ENCODE measurements at places on chromosomes 11 and 22.

DNA sequence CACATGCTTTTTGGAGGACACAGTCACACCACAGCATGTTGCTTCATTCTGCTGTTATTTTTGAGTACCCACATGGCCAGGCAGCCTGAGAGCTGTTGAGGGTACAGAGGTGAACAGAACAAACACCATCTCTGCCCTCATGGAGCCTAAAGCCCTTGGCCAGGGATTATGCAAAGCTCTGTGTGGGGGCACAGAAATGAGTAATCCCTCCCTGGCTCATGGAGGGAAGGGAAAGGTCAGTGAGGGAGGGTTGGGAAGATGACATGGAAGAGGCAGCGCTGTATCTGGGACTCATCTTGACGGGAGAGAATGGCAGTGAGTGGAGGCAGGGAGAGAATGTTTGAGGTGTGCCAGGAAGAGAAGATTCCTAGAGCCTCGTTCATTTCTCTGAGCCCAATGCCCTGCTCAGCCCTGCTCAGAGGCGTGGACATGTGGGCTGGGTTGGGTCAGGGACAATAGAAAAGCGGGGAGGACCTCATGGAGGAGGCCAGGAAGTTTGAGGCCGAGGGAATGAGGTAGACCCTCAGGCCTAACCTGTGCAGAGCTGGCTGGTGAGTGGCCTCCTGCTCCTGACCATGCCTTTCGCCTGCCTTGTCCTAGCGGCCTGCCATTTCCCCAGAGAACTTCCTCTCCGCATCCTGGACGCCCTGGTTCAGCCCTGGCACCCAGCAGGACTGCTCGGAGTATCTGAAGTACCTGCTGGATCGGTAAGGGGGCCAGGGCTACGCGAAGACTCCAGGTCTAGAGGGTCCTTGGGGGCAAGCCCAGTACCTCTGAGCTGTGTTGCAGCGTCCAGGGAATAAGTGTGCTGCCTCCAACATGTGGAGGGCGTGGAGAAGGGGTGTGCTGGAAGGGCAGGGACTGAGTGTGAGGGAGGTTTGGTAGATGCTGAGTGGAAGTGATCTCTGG lies 19.8 kb downstream of the USP35 start:
- DNase-seq, result no peak

DNA sequence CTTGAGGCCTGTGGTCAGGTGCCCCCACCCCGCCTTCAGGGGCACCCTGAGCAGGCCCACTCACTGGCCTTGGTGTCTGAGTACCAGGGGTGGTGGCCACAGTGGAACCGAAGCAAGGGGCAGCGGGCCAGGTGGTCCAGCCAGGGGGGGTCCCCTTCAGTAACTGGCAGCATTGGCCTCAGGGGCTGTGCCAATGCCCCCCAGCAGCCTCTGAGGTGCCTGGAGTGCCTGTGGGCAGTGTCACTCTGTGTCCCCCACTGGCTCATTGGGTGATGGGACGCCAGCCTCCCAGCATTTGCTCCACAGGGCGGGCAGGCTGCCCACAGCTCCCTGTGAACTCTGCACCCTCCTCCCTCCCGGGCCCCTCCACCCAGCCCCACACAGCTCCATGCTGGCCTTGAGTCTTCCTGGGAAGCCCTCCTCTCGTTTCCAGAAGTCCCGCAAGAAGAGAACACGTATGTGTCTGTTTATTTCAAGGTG lies 29.5 kb upstream of the CARS1 start:
- DNase-seq, result no peak

DNA sequence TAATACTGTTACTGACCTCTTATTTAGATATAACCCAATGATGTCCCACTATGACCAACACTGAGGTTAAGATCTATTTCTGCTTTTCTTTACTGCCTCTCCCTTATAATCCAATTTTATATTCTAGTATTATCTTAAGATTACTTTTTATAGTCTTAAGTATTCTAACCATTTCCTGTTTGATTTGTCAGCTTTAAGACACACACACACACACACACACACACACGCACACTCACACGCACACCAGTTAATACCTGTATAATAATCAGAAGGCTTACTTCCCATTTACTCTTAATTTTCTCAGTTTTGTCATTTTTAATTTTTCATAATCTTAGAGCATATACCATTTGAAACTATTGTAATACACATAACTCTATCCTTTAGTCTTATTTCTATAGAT lies 226.0 kb upstream of the C11orf87 start:
- no peak for DNase-seq

GRCh38 chr11:111400595-111400994 lies 21.5 kb upstream of the POU2AF1 start:
- DNase-seq, result no peak

GRCh38 chr11:9399466-9399865 lies 15.0 kb downstream of the IPO7 start:
- no peak for DNase-seq

- no peak for DNase-seq
These were observed 7.5 kb downstream of the CPSF7 start for GRCh38 chr11:61422226-61422625.

DNA sequence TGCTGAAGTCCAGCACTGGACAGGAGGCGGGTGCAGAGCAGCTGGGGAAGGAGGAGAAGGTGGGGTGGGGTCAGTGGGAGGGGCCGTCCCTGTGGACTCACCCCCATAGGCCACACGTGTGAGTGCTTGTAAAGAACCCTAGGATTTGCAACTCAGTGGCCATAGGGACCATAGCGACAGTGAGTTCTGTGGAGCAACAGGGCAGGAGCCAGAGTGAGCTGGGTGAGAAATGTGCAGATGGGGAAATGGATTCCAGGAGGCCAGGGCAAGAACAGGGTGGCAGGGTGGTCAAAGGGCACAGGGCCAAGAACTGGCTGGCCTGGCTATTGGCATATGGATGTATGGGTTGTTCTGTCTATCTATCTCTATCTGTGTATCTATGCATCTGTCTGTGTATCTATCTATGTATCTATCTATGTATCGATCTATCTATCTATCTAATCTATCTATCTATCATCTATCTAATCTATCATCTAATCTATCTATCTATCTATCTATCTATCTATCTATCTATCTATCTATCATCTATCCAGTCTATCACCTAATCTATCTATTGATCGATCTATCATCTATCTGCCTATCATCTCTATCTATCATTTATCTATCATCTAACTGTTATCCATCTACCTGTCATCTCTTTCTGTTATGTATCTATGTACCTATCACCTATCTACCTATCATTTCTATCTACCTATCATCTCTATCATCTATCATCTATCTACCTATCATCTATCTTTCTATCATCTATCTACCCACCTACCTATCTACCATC lies 889.0 kb downstream of the TBC1D22A start:
- DNase-seq, result no peak

DNA sequence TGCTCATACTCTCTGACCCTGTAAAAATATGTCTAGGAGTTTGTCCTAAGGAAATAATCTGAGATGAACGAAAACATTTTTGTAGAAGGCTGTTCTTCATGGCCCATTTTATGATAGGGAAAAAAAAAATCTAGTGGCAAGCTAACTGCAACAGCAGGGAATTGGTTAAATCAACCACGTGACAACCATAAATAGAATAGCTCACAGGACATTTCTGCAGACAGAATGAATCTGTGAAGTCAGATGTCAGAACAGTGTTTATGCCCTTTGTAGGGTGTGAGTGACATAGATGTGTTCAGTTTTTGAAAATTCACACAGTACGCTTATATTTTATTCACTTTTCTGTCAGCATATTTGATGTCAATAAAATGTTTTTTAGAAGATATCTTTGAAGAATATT lies 16.1 kb downstream of the ARHGAP1 start:
- no peak for DNase-seq

DNA sequence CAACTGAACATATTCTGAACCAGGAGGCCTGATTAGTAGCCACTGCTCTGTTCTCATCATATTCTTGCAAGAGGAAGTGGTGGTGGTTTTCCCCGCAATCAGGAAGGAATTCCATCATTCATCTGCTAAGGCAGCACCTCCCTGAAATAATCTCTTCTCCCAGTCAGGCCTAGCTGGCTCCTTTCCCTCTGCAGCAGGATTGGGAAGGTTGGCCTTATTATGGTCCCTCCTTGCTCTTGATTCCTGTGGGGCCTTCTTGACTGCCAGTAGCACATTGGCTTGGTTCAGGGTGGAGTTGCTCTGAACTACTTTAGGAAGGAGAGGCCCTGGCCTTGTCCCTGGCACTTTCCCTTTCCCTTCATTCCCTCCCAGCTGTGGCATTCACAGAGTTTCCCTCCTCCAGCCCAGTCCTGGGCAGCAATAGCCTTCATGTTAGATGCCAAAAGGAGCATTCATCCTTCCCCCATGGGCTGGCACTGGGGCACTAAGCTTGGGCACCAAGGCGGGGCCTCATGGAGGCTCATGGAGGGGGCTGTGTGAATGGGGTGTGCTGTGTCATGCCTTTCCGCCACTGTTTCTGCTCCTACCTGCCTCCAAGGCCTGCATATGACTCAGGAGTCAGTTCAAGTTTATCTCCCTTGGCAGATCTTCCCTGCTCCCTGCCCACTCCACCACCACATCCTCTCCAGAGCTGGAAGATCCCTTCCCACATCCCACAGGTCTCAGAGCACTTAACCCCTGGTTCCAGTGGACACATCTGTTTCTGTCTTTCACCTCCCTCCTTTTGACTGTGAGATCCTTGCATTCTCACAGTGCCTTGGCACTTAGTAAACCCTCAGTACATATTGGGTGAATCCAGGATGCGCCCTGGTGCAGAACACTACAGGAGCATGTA lies 27.6 kb upstream of the CD44 start:
- DNase-seq, result no peak

- DNase-seq, result no peak
These were observed 27.1 kb upstream of the WNT11 start for GRCh38 chr11:76233196-76233921.

GRCh38 chr11:102843489-102843888 lies at the start of gene MMP3:
MMP3 (minus strand) TSS chr11:102843609; CDS start chr11:102843546, 63 bp downstream.
- DNase-seq, result no peak

GRCh38 chr11:45110562-45110961 lies 35.9 kb upstream of the PRDM11 start:
- no peak for DNase-seq

DNA sequence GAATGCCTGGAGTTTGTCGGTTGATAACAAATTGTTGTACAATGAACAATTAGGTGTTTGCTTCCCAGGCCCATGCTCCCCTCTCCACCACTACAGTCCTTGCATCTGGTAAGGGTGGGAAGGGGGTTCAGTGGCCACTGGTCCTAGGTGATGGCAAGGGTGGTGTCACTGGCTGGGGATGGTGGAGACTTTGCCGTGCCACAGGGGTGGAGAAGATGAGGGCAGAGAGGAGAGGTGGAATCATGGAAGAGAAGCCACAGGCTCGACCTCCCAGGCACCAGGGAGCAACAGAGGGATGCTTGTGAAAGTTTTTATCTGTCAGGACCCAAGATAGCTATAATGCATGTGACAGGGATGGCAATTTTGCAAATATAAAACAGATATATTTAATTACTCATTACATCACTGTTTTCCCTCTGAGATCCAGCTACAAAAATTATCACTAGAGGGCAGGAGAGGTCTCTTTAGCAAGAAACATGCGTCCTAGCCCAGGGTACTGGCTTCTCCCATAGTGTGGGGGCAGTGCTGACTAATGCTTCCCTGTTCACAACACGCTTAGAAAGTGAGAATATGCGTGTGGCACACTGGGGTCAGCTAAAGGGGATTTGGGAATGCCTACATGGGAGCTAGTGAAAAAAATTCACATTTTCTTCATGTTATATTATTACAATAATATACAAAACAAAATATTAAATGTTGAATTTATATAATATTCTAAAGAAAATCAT lies 49.0 kb upstream of the AMPD3 start:
- peak; percentile 8 for DNase-seq

GRCh38 chr11:128704517-128704916 lies 10.6 kb downstream of the FLI1 start:
- DNase-seq, result no peak

DNA sequence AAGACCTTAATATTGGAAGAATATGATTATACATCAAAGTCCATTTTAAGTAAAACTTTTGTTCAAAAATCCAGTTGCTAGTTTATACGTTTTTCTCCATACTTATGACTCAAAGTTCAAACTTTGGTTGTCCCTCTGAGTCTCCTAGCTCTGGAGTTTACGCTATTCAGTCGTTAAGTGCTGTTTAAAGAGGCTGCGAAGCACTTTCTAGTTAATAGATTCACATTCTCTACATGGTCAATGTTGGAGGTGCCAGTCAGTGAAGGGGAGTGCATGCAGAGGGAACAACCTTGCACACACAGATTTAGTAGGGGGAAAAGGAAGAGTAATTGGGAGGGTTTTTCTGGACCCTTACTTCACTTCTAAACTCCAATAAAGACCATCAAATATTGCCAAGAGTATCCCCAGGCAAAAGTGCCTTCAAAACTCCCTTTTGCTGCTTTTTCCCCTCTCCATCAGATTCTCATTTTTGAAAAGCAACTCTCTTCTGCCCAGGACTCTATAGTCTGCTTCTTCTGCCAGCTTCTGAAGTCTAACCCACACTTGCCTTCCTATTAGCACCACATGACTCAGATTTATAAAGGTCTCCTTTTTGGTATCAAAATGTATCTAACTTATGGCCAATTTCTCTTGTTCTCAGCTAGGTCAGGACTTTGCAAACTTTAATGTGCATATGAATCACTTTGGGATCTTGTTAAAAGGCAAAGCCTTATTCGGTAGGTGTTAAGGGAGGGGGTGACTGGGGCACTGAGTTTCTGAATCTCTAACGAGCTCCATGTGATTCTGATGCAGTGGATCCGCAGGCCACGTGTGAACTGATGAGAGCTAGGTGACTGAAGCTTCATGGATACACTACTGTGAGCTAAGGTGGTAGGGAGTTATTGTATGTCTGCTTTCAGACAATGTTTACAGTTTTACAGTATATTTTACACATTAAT lies 96.2 kb upstream of the MTMR2 start:
- no peak for DNase-seq

DNA sequence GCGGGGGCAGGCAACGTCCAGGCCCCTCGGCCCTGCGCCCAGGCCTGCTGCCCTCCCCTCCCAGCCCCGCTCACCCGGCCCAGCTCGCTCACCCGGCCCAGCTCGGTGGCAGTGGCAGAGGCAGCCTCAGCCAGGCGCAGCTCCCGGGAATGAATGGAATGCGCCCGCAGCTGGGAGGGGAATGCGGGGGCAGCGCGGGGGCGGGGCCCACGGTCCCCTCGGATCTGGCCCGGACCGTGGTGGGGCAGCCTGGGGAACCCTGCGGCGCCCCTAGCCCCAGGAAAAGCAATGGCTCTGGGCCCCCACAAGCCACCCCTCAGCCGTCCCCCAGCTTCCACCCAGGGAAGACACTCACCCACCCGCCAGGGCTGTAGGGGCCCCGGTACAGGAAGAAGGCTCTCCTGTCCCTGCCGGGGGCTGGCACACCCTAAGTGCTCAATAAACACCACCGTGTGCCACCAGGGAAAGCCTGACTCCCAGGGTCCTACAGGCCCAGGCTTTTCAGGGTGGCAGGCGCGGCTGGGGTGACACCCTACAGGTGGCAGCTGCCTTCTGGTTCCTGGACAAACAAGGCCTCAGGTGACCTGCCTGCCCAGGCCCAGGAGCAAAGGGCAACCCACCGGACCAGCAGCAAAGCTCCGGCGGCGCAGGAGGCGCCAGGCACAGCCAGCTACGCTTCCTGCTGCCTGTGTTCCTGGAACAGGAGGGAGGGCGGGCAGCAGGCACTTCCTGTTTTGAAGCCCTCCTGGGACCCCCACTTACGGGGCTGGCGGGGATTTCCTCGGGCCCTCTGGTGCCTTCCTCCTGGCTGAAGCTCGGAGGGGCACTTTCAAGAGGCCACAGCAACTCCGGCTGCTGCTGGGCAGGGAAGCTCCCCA lies 13.8 kb downstream of the PLXNB2 start:
- no peak for DNase-seq

GRCh38 chr11:37946155-37946766 lies 1348.2 kb upstream of the RAG2 start:
- no peak for DNase-seq

All from stimulated activated CD8-positive, alpha-beta memory T cell treated with anti-CD3 and anti-CD28 coated beads, Interleukin-12 subunit alpha, Interleukin-12 subunit beta, amount 100 ng/mL, for 4 hours (primary cell).